ENCODE measurements at places on chromosomes 13 and 19.

DNA sequence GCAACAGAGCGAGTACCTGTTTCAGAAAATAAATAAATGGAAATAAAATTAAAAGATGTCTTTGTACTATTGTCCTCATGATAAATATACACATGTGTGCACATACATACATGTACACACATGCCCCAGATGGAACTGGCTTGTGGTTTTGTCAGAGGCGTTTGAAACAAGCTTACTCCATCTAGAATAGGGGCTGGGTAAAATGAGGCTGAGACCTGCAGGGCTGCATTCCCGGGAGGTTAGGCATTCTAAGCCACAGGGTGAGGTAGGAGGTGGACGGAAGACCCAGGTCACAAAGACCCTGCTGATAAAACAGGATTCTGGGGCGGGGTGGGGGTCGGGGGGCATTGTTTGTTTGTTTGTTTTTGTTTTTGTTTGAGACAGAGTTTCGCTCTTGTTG is 8.1 kb upstream of the SIN3B start:
- DNase-seq, result no peak

- DNase-seq, result no peak
These were observed 275.8 kb downstream of the SHISA2 start for GRCh38 chr13:25775986-25776385.

- no peak for DNase-seq
These were observed 221.8 kb upstream of the UBL3 start for GRCh38 chr13:30071969-30072817.

- peak; percentile 68 for DNase-seq
These were observed 616.4 kb downstream of the EFNB2 start for GRCh38 chr13:105918842-105919741.

DNA sequence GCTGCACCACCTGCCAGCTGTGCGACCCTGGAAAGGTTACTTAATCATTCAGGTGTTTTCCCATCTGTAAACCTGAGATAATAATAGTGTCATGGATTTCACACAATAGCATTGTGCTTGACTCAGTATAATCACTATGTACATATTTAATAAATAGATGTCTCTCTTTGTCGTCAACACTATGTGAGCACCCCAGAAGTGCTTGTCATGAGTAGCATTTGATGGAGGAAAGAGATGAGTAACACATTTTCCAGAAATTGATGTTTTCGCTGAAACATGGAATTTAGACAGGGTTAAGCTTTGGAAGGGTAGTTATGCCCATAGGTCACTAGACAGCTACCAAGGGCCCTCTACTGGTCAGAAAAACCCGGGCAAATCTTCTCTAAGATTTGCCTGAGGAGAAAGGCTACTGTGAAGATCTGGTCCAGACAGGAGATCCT is 9.5 kb upstream of the MBNL2 start:
- peak; percentile 57 for DNase-seq

DNA sequence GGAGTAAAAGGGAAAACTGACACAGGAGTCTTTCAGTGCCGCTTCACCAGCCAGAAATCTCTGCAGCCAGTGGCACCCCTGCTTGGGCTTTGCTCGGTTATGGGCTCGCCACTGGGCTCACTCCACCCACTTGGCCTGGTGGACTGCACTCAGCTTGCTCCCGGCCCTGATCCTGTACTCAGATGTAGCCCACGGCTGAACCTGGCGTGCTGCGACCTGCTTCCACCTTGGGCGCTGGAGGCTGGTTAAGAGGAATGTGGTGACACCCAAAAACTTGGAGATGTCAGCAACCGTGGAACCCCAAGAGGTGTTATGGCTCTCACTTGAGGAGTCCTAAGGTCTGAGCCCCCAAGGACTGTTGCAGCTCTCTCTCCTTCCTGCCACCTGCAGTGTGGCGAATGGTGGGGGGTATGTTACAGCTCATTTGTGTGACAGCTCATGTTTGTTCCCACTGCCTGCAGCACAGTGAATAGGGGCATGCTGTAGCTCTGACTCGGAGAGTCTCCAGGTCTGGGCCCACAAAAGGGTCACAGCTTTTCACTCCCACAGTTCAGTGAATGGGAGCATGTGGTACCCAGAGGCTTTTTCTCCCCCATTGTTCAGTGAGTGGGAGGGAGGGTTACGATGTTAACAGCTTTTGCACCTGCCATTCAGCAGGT is 1124.5 kb upstream of the ATXN8OS start:
- DNase-seq, result no peak

DNA sequence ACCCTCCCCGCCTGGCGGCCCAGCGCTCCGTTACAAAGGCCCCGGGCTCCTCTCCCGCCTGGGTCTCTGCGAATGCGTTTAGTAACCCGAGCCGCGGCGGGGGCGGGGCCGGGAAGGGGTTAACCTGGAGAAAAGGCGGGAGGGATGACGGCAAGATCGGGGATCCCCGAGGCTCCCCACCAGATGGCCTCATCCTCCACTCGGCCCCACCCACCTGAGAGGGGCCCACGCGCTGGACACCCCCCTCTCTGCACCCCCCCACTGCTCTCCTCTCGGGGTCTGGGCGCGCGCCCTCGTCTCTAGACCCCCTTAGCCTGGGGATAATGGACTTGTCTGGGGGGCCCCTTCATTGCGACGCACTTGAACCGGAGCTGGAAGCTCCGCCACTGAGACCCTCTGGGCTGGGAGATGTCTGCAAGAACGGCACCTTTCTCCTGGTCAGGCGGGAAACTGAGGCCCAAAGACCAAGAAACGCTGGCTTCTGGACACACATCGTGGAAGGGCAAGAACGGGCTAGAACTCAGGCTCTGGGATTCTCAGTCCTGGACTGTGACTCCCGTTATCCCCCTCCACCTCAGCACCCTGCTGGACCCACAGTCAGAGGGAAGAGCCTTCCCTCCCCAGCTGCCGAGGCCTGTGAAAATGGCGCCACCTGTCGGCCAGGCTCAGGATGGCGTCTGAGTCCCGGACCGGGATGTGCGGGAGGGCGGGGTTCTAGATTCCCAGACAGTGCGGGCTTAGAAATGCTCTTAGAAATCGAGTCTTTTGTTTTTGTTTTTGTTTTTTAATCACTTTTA is 2.9 kb upstream of the LTBP4 start:
- DNase-seq, result peak; percentile 89

DNA sequence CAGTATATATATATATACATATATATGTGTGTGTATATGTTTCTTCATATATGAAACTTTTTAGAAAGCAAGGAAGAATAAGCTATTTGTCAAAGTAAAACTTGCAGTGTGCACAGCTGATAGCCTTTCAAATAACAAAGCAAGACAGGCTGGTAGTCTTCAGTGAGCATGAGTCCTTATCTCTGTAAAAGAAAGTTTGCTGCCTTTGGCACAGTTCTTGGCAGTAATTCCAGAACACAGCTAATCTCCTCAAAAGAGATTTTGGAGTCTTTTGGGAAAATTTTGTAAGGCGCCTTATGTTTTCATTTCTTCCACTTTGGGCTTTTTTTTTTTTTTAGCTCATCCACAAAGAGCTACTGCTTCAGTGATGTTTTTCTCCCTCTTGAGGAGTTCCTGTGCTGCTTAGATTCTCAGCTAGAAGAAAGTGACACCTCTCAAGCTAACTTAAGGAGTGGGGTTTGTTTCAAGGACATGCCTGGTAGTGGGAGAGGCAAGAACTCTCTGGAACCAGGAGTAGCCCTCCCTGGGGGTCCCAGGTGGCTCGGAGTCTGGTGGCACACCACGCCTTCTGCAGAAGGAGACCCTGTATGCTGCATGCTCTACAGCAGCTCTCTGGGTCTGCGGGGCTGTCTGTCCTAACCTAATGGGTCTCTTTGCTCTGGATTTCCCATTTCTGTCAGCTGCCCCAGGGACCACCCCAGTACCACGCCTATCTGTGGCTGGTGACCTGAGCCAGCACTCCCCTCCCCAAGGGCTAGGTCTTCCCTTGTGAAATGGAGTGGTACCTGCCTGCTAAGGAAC is 58.8 kb downstream of the TNFRSF19 start:
- no peak for DNase-seq

GRCh38 chr19:928471-929202 is 2.8 kb downstream of the ARID3A start:
- no peak for DNase-seq

- DNase-seq, result no peak
These were observed 176.8 kb downstream of the ZNF737 start for GRCh38 chr19:20388706-20389225.

DNA sequence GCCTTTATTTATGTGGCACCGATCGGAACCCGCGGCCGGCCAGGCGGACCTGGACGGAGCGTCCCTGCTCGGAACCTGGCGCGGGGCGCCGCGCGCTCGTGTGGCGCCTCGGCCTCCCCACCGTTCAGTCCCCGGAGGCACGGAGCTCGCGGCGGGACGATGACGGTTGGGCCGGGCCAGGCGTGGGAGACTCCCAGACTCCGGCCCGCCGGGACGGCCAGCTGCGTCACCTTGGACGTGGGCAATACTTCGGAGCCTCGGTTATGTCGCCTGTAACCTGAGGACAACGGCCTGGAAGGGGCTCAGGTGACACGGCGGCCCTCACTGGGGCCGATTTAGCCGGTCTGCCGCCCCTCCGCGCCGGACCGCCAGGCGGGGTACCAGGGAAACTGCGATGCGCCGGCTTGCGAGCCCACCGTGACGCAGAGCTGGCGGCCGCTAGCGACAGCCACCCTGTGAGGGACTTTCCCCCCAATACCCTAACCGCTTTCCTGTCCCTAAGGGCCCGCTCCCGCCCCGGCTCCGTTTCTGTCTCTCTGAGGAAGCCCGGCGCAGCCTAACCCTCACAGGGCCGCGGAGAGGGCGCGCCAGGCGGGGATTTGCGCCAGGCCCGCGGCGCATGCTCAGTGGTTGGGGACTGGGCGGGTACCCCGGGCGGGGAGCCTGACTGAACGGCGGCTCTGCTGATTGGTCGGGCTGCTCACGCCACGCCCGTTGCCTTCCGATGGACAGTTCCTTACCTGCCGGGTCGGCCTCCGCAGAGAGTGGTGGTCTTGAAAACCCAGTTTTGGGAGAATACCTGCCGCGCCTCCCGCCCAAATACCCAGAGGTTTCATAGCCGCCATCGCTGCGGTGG is 109.5 kb upstream of the DOCK9 start:
- peak; percentile 83 for DNase-seq

DNA sequence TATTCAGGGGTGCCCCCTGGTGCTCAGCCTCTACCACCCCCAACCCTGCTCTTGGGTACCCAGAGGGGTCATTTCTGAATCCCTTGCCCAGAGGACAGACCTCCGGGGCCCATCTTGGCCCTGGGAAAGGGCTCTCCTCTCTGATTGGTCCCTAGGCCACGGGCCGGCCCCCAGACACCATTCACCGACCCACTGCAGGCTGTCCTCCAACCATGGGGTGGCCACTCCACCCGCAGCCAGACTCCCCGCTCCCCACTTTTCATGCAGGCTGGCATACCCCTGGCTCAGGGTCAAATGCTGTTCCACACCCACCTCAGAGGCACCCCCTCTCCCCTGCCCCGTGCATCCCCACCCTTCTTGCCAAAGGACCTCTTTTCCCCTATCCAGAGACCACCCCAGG is 14.8 kb downstream of the SMIM24 start:
- DNase-seq, result no peak

DNA sequence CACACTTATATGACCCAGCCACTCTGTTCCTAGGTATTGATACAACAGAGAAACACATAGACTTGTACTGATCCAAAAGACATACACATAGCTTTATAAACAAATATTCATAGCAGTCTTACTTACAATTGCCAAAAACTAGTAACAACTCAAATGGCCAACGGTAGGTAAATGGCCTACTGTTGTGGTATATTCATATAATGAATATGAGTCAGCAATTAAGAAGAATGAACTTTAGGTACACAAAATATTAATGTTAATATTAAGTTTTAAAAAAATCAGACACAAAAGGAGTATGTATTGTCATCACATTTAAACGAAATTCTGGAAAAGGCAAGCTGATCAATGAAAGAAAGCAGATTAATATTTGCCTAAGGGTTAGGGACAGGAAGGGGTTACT is 19.7 kb downstream of the KPNA3 start:
- DNase-seq, result no peak

DNA sequence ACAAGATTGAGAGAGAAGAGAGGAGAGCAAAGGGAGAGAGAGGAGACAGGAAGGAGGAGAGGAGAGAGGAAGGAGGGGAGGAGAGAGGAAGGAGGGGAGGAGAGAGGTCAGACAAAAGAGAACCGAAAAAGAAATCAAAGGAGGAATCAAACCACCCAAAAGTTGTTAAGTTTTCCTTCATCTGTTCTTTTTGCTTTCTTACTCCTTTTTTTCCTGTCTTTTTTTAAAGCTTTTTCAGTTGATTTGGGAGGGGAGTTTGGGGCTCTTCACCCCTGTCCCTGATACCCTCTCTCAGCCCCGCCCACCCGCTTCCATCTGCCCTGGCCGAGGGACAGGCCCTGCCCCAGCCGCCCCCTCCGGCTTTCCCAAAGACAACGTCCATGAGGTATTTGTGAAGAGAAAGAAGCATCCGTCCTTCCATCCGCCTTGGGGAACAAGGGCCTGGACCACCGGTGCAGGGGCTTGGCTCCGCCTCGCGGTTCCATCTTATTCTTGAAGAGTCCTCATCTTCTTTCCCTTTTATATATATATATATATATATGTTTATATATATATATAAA is 13.3 kb downstream of the ZNF574 start:
- DNase-seq, result no peak

- no peak for DNase-seq
These were observed 147.1 kb upstream of the SOX1 start for GRCh38 chr13:111919849-111920248.

- peak; percentile 40 for DNase-seq
These were observed 19.8 kb upstream of the GNA15 start for GRCh38 chr19:3115916-3116602.

- DNase-seq, result no peak
These were observed 91.1 kb upstream of the SOX1 start for GRCh38 chr13:111975539-111976473.

GRCh38 chr19:13098277-13099072 is 4.2 kb downstream of the LYL1 start:
- DNase-seq, result peak; percentile 74

GRCh38 chr13:42101821-42102585 is 53.6 kb downstream of the DGKH start:
- no peak for DNase-seq

DNA sequence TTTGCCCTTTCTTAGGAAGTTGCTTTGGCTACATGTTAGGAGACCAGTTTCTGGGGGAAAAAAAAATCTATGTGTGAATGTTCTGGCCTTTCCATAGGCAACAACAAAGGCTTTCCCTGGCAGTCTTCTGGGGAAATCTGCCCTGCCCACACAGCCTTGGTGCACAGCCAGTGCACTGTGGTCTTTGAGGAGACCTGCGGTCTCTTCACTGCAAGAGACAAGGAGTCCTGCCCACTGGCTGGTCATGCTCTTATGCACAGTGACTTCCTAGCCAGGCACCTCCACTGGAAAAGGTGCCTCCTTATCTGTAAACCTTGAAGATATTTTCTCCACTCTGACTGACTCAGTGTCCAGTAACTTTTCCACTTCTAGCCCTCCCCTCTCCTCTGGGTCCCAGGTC is 155.1 kb downstream of the SUCLA2 start:
- DNase-seq, result no peak

- peak; percentile 66 for DNase-seq
These were observed 83.9 kb downstream of the LRRC63 start for GRCh38 chr13:46295491-46296114.

- DNase-seq, result no peak
These were observed 12.6 kb downstream of the FBXO46 start for GRCh38 chr19:45717983-45718650.

Data from fibroblast of skin of scalp (primary cell).